Activated CD4-positive, alpha-beta T cell treated with anti-CD3 and anti-CD28 coated beads for 36 hours (primary cell): ENCODE measurements at places on chromosomes 4 and X. TPM values are rescaled to one million over a fixed set of nuclear protein-coding genes. Genes with fewer than 3 reads are reported as not detected.

DNA sequence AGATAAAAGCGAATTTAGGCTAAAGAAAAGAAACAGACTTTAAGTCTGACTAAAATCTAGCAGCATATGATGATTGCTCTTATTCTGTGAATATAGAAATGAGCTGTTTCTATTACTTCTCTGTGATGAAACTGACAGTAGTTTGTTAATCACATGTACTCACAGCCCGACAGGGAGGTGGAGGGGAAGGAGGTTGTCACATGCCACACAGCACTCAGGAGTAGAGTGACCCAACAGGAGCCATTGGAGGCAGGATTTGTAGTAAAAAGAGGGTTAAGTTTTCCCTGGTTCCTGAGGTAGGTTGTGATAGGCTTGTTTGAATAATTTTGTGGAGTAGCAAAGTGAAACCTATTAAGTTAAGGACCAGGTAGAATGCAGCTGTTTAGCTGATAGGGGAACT is 495.9 kb downstream of the CENPC start:
- no peak for DNase-seq
- no peaks in the 10 kb centered on the region for H3K27me3 ChIP-seq
- H3K4me1 ChIP-seq, result no peaks in the 10 kb centered on the region
- no peaks in the 10 kb centered on the region for H3K36me3 ChIP-seq
- no peak overlapping the region for H3K27ac ChIP-seq

DNA sequence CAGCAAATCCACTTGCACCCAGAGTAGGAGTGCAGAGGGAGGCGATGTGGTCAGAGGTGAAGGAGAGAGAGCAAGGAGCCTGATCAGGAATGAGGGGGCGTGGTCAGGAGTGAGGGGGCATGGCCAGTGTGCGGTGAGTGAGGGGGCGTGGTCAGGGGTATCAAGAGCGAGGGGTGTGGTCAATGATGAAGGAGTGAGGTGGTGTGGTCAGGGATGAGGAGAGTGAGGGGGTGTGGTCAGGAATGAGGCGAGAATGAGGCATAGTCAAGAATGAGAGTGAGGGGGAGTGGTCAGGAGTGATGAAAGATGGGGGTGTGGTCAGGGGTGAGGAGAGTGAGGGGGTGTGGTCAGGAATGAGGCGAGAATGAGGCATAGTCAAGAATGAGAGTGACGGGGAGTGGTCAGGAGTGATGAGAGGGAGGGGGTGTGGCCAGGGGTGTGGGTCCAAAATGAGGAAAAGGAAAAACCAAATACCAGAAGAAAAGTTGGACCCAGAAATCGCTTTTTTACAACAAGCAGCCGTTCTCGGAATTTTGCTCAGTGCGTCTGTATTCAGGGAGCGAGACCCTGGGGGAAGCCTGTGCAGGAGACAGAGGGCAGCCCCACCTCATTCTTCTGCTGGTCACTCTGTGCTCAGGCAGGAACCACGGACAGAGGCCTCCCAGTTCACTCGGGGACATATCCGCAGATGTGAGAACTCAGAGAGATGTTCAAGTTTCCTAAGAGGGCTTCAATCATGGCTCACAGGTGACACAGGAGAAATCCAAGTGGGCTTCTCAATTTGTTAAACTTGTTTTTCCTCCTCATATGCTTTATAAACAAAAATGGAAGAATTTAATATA is 47.5 kb downstream of the MAGEA1 start:
- H3K4me3 ChIP-seq, result no peak overlapping the region
- peaks cover 2% of the 10 kb centered on the region for H3K4me1 ChIP-seq
- no peaks in the 10 kb centered on the region for H3K36me3 ChIP-seq
- H3K27me3 ChIP-seq, result peaks cover 14% of the 10 kb centered on the region

- peaks cover 7% of the 10 kb centered on the region for H3K36me3 ChIP-seq
- peak; percentile 73 for DNase-seq
- H3K4me1 ChIP-seq, result peaks cover 83% of the 10 kb centered on the region
- H3K27me3 ChIP-seq, result no peaks in the 10 kb centered on the region
Observed at GRCh38 chr4:48129307-48130014, 4.6 kb downstream of the TXK start.

- no peaks in the 10 kb centered on the region for H3K36me3 ChIP-seq
- no peak overlapping the region for H3K4me3 ChIP-seq
- no peaks in the 10 kb centered on the region for H3K4me1 ChIP-seq
- no peak for DNase-seq
- H3K27ac ChIP-seq, result no peak overlapping the region
Observed at GRCh38 chr4:175823015-175823742, 11.1 kb upstream of the GPM6A start.

DNA sequence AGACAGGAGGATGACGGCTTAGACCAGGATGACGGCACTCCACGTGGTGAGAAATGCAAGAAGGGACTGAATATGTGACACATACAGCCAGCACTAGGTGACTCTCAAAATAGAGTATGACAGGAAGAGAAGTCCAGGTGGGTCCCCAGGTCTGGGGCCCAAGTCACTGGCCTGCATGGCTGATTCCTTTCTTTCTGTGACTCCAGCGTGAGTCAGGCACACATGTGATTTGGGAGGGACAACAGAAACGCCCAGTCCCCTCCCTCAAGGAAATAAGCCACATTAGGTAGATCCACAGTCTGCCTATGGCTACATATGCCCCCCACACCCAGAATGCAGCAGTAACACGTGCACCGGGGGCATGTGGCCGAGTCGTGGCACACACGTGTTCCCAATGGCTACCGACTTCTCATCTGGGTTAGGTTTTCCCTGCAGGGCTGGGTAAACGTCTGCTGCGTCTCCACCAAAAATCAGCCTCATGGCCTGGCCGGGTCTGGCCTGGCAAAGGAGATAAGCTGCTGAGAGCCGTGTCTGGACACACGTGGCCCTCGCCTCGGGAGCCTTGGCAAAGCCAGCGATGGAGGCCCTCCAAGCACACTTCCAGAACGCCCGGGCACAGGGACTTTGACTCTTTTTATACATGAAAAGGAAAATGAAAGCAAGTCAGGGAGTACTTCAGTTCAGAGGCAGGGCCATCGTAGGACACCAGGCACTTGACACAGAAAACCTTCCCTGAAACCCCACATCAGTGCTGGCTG is 19.3 kb downstream of the SEL1L3 start:
- no peak overlapping the region for H3K4me3 ChIP-seq
- peaks cover 23% of the 10 kb centered on the region for H3K36me3 ChIP-seq
- peak overlapping the region; percentile 35 for H3K27ac ChIP-seq
- no peaks in the 10 kb centered on the region for H3K27me3 ChIP-seq
- H3K4me1 ChIP-seq, result peaks cover 54% of the 10 kb centered on the region

Gene MAGEC2
- total RNA-seq, result not detected

- H3K36me3 ChIP-seq, result no peaks in the 10 kb centered on the region
- no peak for DNase-seq
- H3K27ac ChIP-seq, result no peak overlapping the region
- H3K27me3 ChIP-seq, result no peaks in the 10 kb centered on the region
- no peak overlapping the region for H3K4me3 ChIP-seq
Observed at GRCh38 chrX:32280921-32281320, 930.4 kb downstream of the DMD start.

DNA sequence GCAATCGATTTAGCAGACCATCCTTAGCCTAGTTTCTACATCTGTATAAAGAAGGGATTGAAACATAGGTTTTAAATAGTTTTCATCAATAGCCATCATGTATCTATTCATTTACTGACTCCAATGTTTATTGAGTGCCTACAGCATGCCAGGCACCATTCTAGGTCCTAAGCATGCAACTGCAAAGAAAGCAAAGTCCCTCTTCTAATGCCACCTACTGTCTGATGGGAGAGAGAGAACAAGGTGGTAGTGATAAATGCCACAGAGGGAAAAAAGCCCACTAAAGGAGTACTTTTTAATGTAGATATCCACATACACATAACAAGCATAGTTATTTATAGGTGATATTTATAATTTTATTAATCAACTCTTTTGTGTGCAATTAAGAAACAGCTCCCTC is 67.6 kb upstream of the PPARGC1A start:
- H3K4me3 ChIP-seq, result no peak overlapping the region
- no peak for DNase-seq
- H3K4me1 ChIP-seq, result no peaks in the 10 kb centered on the region
- H3K27me3 ChIP-seq, result peaks cover 2% of the 10 kb centered on the region

- H3K36me3 ChIP-seq, result no peaks in the 10 kb centered on the region
- no peak overlapping the region for H3K27ac ChIP-seq
- H3K4me3 ChIP-seq, result no peak overlapping the region
- no peaks in the 10 kb centered on the region for H3K27me3 ChIP-seq
Observed at GRCh38 chr4:56728512-56728911, 47.4 kb upstream of the HOPX start.

DNA sequence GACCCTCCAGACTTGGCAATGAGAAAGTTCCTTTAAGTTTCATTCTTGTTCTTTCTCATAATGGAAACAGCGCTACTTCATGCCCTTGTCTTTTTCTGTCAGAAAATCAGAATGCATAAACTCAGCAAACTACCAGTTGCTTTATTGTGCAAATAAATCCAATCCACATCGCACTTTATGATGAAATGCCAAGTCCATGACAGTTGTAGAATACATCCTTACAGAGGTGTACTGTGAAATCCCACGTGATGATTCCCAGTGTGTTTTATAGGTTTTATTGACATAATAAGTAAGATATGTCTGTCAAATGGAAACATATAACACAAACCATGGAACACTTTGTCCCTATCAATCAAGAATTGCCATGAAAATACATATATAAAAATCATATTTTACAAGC is 295.0 kb downstream of the PCDH7 start:
- no peaks in the 10 kb centered on the region for H3K36me3 ChIP-seq
- H3K27ac ChIP-seq, result no peak overlapping the region

DNA sequence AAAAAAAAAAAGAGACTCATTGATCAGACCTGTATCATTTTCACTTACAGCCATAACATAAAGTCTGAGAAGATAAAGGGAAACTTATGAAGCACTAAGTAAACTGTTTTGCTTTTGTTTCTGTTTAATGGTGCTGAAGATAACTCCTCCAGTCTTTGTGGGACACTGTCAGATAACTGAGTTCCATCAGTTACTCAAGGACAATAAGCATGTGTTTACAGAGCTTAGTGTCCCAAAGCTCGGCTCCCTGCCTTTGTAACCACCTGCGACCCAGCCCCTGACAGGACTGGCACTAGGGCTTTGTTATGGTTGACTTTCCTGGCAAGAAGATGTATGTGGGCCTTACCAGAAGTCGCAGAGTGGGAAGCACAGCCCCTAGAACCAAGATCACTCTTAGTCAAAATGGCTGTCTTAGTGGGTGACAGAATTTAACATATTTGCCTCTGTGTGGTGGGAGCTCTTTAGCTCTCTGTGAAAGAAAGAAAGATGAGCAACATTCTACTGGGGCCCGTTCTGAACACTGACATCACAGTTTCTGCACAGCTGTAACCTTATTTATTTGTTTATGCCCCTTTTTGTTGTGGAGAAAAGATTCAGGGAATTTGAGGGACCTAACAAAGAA is 68.1 kb downstream of the FNIP2 start:
- no peaks in the 10 kb centered on the region for H3K27me3 ChIP-seq
- no peak for DNase-seq
- no peaks in the 10 kb centered on the region for H3K4me1 ChIP-seq
- no peak overlapping the region for H3K4me3 ChIP-seq
- H3K27ac ChIP-seq, result no peak overlapping the region

DNA sequence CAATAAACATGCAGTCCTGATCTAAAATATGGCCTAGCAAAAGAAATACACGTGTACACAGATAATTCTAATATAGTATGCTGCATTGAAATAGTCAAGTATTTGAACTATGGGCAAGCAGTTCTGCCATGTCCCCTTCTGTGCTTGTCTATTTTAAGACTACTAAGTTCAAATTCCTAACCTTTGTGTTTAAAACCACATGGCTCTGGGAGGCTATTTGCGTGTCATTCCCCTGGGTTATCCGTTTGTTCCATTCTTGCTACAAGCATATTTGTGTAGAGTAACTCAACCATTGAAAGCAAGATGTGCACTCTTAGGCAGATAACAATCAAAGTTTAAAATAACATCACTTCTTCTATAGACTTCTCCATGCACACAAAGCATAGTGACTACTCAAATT is 25.4 kb upstream of the TBC1D1 start:
- no peaks in the 10 kb centered on the region for H3K4me1 ChIP-seq
- DNase-seq, result no peak

- H3K4me1 ChIP-seq, result no peaks in the 10 kb centered on the region
- no peak overlapping the region for H3K4me3 ChIP-seq
- H3K27ac ChIP-seq, result no peak overlapping the region
- DNase-seq, result no peak
- H3K36me3 ChIP-seq, result no peaks in the 10 kb centered on the region
Observed at GRCh38 chrX:20680998-20681397, 414.3 kb upstream of the RPS6KA3 start.

DNA sequence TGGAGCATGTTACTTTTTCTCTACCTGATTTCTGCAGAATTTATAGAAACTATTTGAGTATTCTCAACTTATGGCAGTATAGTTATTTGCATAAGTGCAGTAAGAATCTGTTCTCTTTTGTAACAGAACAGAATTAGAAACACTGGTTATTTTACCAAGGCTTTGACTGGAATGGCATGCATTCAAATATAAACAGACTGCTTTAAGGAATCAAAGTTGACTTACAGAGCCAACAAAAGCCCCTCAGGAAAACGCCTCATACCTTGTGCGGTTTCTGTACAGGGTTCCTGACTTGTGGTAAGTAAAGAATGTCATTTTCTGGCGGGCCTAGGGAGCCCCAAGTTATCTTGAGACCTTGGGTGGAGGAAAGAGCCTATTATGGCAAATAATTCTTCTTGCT is 97.1 kb downstream of the GPR143 start:
- peaks cover 9% of the 10 kb centered on the region for H3K36me3 ChIP-seq
- no peaks in the 10 kb centered on the region for H3K27me3 ChIP-seq
- no peak for DNase-seq
- no peak overlapping the region for H3K27ac ChIP-seq
- no peaks in the 10 kb centered on the region for H3K4me1 ChIP-seq

- peaks cover 57% of the 10 kb centered on the region for H3K27me3 ChIP-seq
- no peak for DNase-seq
Observed at GRCh38 chr4:168633496-168633895, 136.6 kb downstream of the PALLD start.

Gene MXRA5
- total RNA-seq, result not detected

DNA sequence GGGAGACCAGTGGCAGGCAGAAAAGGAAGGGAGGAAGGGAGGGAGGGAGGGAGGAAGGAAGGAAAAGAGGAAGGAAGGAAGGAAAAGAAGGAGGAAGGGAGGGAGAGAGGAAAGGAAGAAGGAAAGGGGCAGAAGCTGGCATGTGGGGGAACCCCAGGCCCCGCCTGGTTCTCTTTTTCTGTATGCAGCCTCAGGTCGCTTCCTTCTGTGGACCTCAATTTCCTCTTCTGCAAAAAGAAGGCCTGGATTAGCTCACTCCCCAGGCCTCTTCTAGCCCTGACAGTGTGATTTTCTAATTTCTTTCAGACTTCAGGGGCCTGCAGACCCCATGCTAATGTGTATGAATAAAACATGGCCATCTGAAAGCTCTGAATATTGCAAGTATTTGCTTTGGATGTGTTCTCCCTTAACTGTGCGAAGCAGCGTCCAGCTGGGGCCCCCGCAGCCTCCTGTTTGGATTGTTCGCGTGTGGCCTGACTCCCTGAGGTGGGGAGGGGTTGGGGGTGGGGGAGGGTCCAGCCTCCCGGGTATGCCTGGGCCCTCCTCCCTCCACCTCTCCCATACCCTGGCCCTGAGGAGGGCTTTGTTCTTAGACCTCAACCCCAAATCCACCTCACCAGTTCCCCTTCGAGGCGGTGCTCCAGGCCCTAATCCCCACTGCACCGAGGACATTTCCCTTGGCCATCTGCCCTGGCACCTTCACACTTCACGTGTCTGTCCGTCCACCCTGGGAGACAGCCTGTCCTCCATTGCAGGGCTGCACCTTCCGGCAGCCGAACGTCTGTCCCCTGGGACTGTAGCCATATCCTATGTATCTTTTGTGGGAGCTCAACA is 199.9 kb upstream of the ATP6AP2 start:
- no peaks in the 10 kb centered on the region for H3K36me3 ChIP-seq
- H3K27ac ChIP-seq, result no peak overlapping the region
- H3K27me3 ChIP-seq, result no peaks in the 10 kb centered on the region
- H3K4me1 ChIP-seq, result no peaks in the 10 kb centered on the region
- DNase-seq, result no peak
